ENCODE measurements at places on chromosomes 11 and 22. TPM values are rescaled to one million over a fixed set of nuclear protein-coding genes. Genes with fewer than 3 reads are reported as not detected.

Gene HYLS1
- 3.5 TPM for total RNA-seq

- DNase-seq, result no peak
Measured at GRCh38 chr22:48258811-48259210, 1496.4 kb downstream of the TBC1D22A start.

GRCh38 chr11:46499821-46500220, 94.0 kb downstream of the AMBRA1 start:
- DNase-seq, result no peak

Gene KRTAP5-8
- not detected for total RNA-seq

Gene OR51B5
- not detected for total RNA-seq

DNA sequence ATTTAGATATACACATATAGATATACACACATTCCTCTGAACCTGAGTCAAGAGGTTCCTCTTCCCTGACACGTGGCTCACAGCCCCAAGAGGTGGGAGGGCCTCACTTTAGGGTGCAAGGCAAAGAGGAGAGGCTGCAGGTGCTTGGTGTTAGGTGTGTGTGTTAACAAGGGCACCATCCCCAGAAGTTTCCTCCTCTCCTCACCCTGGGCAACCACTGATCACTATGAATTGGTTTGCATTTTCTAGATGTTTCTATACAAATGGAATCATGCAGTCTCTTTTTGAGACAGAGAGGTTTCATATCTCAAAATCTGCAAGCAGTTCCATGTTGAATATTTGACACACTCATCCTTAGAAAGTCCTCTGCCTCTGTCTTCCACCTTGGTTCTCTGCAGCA, 120.9 kb upstream of the NECTIN1 start:
- DNase-seq, result no peak

DNA sequence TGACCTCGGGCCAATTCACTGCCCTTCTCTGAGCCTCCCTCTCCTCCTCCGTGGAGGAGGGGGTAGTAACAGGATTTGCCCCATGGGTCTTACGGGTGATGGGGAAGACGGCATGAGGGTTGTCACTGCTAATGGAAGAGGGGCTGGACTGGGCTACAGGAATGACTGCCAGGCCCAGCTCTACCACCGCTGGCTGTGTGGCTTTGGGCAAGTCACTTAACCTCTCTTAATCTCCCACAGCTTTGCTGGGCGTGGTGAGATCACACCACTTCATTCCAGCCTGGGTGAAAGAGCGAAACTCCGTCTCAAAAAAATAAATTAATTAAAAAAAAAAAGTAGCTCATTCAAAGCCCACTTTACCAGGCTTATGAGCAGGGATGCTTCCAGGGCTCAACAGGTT, 2.8 kb downstream of the SYT12 start:
- no peak for DNase-seq

DNA sequence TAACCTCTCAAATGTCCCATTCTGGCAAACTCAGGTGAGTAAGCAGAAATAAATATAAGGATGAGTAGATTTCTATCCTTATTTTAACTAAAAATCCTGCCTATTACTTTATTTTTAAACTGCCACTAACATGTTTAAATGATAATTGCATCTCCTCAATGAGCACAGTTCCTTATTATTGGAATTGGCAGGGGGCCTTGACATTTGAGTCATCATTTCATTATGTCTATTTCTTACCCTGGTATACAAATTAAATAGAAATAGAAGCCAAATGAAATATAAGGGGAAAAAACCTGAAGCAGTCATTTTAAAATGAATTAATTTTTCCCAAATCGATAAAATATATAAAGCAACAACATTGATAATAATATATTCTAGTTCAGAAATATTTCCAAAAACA, 81.2 kb downstream of the GUCY1A2 start:
- DNase-seq, result no peak

Gene RIMBP3C
- total RNA-seq, result under 0.01 TPM

Data from bronchial epithelial cell (primary cell).